ENCODE measurements at places on chromosomes 6 and 20. TPM values are rescaled to one million over a fixed set of nuclear protein-coding genes. Genes with fewer than 3 reads are reported as not detected.

The HCK gene
- total RNA-seq: 12.5 TPM

DNA sequence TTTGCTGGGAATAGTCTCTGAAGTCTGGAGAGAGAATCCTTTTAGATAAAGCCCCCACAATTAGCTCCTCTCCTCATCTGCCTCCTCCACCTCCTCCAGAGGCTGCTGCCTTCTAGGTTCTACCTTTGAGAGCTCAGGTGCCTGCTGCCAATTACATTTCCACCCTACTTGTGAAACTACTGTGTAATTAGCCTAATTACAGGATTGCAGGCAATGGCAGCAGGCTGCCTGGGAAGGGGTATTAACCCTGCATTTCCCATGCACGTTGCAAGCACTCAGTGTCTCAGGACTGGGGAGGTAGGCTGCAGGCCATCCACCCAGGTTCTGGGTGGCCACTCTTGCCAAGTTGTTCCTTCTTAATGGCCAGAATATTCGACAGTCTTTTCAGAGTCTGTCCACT, 215.6 kb upstream of the ZNF217 start:
- H3K27ac ChIP-seq: no peak overlapping the region
- H3K4me1 ChIP-seq: no peaks in the 10 kb centered on the region
- no peak overlapping the region for H3K4me3 ChIP-seq
- no peaks in the 10 kb centered on the region for H3K36me3 ChIP-seq
- DNase-seq: no peak

DNA sequence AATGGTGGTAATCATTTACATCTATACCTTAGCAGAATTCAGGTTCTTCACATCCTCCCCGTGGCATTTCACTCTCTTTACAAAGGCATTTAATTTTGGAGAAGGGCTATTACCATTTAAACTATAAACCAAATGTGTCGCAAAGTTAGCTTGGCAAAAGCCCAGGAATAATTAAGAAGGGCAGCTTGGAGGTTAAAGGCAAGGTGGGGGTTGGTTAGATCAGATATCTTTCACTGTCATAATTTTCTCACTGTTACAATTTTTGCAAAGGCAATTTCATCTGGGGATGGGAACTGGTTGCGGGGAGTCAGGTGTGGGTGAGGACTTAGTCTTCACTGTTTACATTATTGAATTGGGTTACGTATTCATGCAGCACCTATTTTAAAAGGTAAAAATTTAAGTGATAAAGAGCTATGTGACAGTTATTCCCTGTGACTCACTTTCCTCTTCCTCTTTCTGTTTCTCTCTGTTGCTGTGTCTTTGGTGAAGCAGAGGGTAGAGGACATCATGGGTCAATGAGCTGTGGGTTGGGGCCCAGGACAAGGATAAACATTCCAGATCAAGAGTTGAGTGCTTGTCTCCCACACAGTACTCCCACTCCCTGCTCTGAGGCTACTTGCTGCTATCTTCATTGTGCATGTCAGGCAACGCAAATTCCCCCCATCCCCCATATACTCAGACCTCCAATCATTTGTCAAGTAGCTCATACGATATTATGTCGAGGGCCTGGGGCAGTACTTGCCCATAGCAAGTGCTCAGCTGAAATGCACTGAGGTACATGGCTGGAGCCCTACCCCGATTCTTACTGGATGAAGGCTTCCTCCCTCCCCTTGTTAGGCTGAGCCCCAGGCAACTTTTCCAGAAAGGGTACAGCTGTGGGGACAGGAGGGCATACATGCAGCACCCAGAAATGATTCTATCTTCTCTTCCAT, 223.1 kb upstream of the MYLIP start:
- no peak overlapping the region for H3K27ac ChIP-seq
- no peaks in the 10 kb centered on the region for H3K36me3 ChIP-seq
- no peak for DNase-seq
- no peaks in the 10 kb centered on the region for H3K4me1 ChIP-seq

The ABT1 gene
- 19.4 TPM for total RNA-seq

GRCh38 chr6:107026965-107027364, 1.0 kb upstream of the MTRES1 start:
- no peaks in the 10 kb centered on the region for H3K27me3 ChIP-seq
- DNase-seq: no peak
- no peaks in the 10 kb centered on the region for H3K36me3 ChIP-seq
- no peak overlapping the region for H3K4me3 ChIP-seq
- H3K27ac ChIP-seq: no peak overlapping the region

DNA sequence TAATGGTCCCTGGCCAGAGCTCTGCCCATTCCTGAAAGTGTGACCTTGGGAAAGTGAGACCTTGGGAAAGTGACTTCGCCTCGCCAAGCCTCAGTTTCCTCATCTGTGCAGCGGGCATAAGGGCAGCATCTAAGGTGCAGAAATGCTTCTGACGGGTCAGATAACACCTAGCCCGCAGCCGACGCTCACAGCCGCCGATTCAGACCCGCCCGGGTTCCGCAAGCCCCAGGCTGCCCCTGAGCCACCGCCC, 486 bp downstream of the FKBP1A start:
- H3K27me3 ChIP-seq: no peaks in the 10 kb centered on the region
- peak overlapping the region; percentile 82 for H3K27ac ChIP-seq
- peak overlapping the region; percentile 78 for H3K4me3 ChIP-seq
- no peak for DNase-seq

The PFDN6 gene
- total RNA-seq: 31.8 TPM

The KCNB1 gene
- total RNA-seq: 17.4 TPM

GRCh38 chr6:2739335-2739734, 11.4 kb downstream of the MYLK4 start:
- no peak overlapping the region for H3K27ac ChIP-seq
- H3K4me3 ChIP-seq: no peak overlapping the region
- H3K36me3 ChIP-seq: no peaks in the 10 kb centered on the region
- no peaks in the 10 kb centered on the region for H3K27me3 ChIP-seq
- peaks cover 12% of the 10 kb centered on the region for H3K4me1 ChIP-seq

DNA sequence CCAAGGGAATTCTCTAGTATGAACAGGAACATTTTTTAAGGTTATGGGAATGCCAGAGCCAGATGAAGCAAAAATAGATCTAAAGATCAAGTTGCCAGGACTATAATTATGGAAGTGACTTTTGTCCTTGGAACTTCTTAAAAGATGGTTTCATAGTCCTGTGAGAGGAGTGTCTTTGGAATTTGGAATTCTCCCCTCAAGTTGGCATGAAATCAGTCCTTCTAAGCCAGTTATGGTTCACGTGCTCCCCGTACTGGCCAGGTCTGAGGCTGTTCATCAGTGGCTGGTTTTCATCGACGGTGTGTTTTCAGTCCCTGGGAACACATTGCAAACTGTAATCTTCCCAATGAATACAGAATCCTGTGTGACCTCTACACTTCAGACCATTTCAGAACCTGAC, 63.1 kb downstream of the VGLL2 start:
- no peaks in the 10 kb centered on the region for H3K36me3 ChIP-seq
- H3K27ac ChIP-seq: no peak overlapping the region
- no peaks in the 10 kb centered on the region for H3K27me3 ChIP-seq
- DNase-seq: no peak
- no peaks in the 10 kb centered on the region for H3K4me1 ChIP-seq
- no peak overlapping the region for H3K4me3 ChIP-seq

- no peak for DNase-seq
- H3K4me1 ChIP-seq: no peaks in the 10 kb centered on the region
- no peaks in the 10 kb centered on the region for H3K36me3 ChIP-seq
- H3K4me3 ChIP-seq: no peak overlapping the region
These were observed 161.8 kb upstream of the GRIK2 start for GRCh38 chr6:101231606-101232235.

- no peak overlapping the region for H3K27ac ChIP-seq
- no peaks in the 10 kb centered on the region for H3K4me1 ChIP-seq
- no peaks in the 10 kb centered on the region for H3K36me3 ChIP-seq
- H3K4me3 ChIP-seq: no peak overlapping the region
These were observed 449.6 kb downstream of the C6orf118 start for GRCh38 chr6:164859816-164860215.

- no peaks in the 10 kb centered on the region for H3K27me3 ChIP-seq
- H3K27ac ChIP-seq: no peak overlapping the region
- H3K36me3 ChIP-seq: no peaks in the 10 kb centered on the region
- peak; percentile 60 for DNase-seq
- H3K4me3 ChIP-seq: no peak overlapping the region
These were observed 3.5 kb downstream of the FOXS1 start for GRCh38 chr20:31841928-31842327.

GRCh38 chr6:169370054-169370453, 116.4 kb upstream of the THBS2 start:
- no peak overlapping the region for H3K4me3 ChIP-seq
- H3K27me3 ChIP-seq: no peaks in the 10 kb centered on the region
- no peak overlapping the region for H3K27ac ChIP-seq
- no peaks in the 10 kb centered on the region for H3K36me3 ChIP-seq
- no peaks in the 10 kb centered on the region for H3K4me1 ChIP-seq
- no peak for DNase-seq

DNA sequence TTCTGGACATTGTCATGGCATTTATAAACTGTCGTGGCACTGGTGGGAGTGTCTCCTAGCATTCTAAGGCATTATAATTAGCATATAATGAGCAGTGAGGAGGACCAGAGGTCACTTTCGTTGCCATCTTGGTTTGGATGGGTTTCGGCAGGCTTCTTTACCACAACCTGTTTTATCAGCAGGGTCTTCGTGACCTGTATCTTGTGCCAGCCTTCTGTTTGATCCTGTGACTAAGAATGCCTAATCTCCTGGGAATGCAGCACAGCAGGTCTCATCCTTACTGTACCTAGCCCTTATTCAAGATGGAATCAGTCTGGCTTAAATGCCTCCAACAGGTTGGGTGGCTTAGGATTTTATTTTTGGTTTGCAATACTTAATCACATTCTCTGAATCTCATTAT, 142.7 kb upstream of the GGTLC1 start:
- DNase-seq: peak; percentile 12
- no peaks in the 10 kb centered on the region for H3K27me3 ChIP-seq
- no peak overlapping the region for H3K4me3 ChIP-seq
- H3K4me1 ChIP-seq: peaks cover 19% of the 10 kb centered on the region
- no peak overlapping the region for H3K27ac ChIP-seq
- no peaks in the 10 kb centered on the region for H3K36me3 ChIP-seq

The SNAP91 gene
- 1.8 TPM for total RNA-seq

The RAD21L1 gene
- not detected for total RNA-seq

- no peak overlapping the region for H3K4me3 ChIP-seq
- H3K36me3 ChIP-seq: no peaks in the 10 kb centered on the region
- H3K27me3 ChIP-seq: no peaks in the 10 kb centered on the region
- no peaks in the 10 kb centered on the region for H3K4me1 ChIP-seq
- DNase-seq: no peak
These were observed 119.0 kb upstream of the PRSS16 start for GRCh38 chr6:27128311-27129094.

DNA sequence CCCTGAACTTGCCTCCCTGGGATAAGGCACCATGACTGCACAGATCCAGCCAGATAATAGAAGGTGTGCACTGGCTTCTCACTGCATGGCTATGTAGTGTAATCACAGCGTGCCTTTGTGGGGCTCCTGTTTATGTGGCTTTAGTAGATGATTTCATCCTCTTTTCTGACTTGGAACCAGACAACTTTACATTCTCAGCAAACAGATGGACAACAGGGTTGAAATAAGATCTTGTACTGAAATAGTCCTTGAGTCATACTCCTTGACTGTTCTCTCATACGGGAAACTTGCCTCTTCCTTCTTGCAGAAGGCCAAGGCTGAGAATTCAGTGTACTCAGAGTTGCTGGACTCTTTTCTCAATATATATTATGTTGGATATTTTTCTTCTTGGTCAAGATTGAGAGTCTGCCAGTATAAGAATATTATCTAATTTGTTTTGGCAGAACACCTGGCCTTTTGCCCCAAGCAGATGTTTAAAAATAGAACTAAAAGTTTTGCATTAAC, 25.0 kb upstream of the RNF144B start:
- no peaks in the 10 kb centered on the region for H3K27me3 ChIP-seq
- DNase-seq: no peak
- H3K4me3 ChIP-seq: no peak overlapping the region
- no peaks in the 10 kb centered on the region for H3K36me3 ChIP-seq

The HLA-DPA1 gene
- total RNA-seq: 51.0 TPM

The PDRG1 gene
- 6.0 TPM for total RNA-seq

DNA sequence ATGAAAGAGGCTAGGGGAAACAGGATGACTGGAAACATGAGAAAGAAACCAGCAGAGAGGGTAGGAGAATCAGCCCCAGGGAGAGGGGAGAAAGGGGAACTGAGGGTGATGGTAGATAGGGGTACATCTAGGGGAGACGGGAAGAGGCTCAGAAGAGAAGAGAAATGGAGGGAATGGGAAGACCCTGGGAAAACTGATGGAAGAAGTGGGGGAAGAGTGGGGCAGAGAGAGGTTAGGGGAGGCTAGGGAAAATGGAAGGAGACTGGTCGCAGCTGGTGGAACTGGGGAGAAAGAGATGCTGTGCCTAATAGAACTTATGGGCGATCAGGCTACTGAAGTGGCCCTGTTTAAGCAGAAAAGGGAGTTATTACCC, 548 bp downstream of the PROCR start:
- no peaks in the 10 kb centered on the region for H3K36me3 ChIP-seq
- DNase-seq: no peak
- no peaks in the 10 kb centered on the region for H3K27me3 ChIP-seq
- peaks cover 30% of the 10 kb centered on the region for H3K4me1 ChIP-seq
- peak overlapping the region; percentile 76 for H3K27ac ChIP-seq

The RGS17 gene
- total RNA-seq: 0.16 TPM

DNA sequence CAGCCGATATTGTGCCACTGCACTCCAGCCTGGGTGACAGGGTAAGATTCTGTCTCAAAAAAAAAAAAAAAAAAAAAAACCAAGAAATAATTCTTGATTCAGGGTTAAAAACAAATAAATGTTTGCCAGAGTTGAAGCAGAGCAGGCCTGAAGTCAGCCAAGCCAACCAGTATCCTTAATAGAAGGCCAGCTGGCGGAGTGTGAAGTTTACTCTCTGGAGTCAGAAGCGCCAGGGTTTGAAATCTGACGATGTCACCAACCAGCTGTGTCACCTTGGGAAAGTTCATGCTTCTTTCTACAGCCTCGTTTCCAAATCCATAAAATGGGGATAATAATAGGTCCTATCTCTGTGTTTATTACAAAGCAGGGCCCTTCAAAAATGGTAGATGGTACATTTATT, 73.0 kb upstream of the ENPP5 start:
- H3K4me3 ChIP-seq: no peak overlapping the region
- H3K4me1 ChIP-seq: no peaks in the 10 kb centered on the region
- no peak overlapping the region for H3K27ac ChIP-seq

GRCh38 chr20:33852626-33853506, 41.7 kb downstream of the CHMP4B start:
- no peak overlapping the region for H3K4me3 ChIP-seq
- H3K36me3 ChIP-seq: peaks cover 44% of the 10 kb centered on the region
- H3K27me3 ChIP-seq: no peaks in the 10 kb centered on the region

GRCh38 chr6:73680289-73680918, 15.6 kb upstream of the CD109 start:
- no peak overlapping the region for H3K27ac ChIP-seq
- no peak overlapping the region for H3K4me3 ChIP-seq
- DNase-seq: no peak
- H3K4me1 ChIP-seq: peaks cover 3% of the 10 kb centered on the region
- H3K36me3 ChIP-seq: no peaks in the 10 kb centered on the region
- no peaks in the 10 kb centered on the region for H3K27me3 ChIP-seq

- H3K4me1 ChIP-seq: no peaks in the 10 kb centered on the region
- no peaks in the 10 kb centered on the region for H3K27me3 ChIP-seq
- H3K4me3 ChIP-seq: no peak overlapping the region
These were observed 11.9 kb upstream of the TMEM170B start for GRCh38 chr6:11525468-11526155.
